SJCRH30 (cell line): ENCODE measurements at places on chromosomes 5 and 9. TPM values are rescaled to one million over a fixed set of nuclear protein-coding genes. Genes with fewer than 3 reads are reported as not detected.

DNA sequence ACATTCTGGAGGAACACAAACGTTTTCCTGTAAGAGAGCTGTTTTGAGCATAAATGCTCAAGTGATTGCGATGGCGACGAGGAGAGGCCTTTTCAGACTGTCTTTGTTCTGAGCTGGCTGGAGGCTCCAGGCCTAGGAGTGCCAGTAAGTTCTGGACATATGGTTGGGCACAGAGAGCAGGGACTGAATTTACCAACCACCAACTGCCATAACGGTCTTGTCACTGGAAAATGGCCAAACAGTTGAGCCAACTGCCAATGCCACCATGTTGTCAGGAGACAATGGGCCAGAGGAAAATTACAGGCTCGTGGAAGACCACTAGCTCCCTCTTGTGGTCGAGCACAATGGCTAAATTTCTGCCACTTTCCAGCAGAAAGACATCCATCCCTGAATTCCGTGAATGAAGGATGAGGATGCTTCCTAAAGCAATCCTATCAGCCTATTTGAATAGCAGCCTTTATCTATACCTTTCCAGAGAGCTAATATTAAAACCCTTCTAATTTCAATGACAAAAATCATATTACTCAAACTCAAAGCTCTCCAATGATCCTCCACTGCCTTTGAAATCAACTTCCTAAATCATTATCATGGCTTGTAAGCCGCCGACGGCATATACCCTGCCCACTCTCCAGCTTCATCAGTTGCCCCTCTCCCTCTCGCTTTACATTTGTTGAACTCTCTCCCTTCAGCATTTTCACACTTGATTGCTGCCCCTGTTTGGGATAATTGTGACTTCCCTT, 66.9 kb upstream of the GLIS3 start:
- peak; percentile 39 for DNase-seq

DNA sequence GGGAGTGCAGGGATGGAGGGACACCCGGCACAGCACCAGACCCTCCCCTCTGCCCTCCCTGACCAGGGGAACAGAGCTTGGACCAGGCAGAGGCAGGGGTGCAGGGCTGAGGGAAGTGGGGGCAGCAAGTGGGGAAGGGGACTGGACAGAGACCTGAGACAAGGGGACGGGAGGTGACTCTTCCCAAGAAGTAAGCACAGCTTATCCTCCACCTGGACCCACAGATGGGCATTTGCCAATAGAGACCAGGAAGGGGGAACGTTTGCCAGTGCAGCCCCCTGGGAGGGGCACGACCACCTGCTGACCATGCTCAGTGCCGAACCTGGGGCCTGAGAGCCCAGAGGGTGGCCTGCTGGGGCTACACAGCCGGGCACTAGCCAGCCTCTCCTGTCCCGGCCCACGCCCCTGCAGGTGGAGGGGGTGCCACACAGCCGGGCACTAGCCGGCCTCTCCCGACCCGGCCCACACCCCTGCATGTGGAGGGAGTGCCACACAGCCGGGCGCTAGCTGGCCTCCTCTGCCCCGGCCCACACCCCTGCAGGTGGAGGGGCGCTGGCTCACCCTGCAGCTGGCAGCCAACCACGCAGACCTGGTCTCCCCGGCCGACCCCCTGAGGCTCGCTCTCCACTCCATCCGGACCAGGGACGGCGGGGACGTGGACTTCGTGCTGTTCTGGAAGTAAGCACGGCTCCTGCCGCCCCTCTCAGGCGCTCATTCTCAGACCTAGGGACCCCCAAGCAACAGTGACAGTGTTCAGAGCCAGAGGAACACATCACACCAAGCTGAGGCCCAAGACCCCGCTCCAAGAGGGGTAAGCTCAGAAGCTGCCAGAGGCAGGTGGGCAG, 24.3 kb downstream of the GLT6D1 start:
- no peak for DNase-seq

DNA sequence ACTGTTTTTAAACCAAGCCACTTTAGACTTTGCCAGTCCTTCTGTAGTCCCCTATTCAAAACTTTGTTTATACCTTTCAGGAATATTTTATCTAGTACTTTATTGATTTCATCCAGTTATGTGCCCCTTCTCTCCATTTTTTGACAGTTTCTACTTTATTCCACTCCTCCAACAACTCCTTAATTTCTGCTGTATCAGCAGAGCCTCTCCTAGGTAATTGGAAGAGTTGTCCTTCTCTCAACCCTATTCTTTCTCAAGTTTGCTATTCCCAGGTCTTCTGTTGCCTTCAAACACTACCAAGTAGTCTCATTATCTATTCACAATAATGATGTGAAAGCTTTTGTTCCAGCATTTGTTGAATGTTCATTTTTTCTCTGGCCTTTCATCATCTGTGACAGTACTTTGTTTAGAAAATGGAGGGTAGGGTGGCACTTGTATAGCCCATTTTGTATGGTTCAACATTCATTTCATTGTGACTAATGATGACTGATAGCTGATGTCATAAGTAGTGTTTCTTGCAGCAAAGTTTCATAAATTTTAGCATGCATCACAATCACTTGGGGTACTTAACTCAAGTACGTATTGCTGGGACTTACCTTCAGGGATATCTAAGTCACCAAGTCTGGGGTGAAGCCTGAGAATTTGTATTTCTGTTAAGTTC, 204.4 kb upstream of the DMRT1 start:
- no peak for DNase-seq

GRCh38 chr5:50325237-50325832, 115.8 kb downstream of the EMB start:
- peak; percentile 46 for DNase-seq

DNA sequence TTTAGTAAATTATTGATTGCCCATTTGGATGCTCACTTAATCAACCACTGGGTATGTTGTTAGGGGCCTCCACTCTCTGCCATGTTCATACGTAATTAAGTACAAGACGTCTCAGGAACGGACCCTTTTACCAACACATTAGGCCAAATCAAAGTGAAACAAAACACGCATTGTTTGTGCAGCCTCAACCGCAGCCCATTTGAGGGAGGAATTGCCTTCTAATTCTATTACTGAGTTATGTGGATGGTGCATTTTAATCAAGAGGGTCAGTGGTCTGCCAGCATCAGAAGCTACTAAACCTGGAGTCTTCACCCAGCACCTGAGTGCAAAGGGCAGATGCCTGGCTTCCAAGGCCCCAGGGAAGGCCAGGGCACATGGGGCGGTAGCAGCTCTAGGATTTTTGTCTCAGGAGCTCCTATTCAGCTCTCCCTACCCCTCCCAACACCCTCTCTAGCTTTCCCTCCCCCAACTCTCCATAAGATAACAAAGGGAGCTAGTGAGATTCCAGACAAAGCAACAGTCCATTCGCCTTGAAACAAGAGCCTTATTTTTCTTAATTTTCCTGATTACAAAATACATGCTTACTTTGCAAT, 7.9 kb upstream of the MED27 start:
- DNase-seq, result no peak

- DNase-seq, result no peak
Measured at GRCh38 chr9:72006501-72006900, 53.9 kb downstream of the C9orf57 start.

DNA sequence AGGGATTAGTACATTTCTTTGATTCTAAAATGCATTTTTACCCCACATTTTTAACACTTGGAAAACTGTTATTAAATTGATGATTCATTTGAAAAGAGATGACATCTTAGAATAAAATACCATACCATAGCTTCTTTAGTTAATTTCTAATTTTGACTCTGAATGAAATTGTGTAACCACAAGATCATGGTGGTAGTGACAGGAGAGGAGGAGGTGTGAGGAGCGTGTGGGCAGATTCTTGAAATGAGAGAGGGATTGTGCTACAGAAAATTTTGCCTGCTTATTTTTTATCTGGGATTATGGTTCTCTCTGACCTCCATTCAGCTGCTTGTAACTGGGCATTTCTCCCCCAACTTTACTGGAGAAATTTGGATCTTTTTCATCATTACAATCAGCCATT, 173.3 kb upstream of the CLINT1 start:
- DNase-seq, result no peak

- DNase-seq, result no peak
Measured at GRCh38 chr5:158349987-158350386, 491.0 kb upstream of the CLINT1 start.

GRCh38 chr5:1201327-1202025, at the start of gene SLC6A19:
TSS of gene SLC6A19 (plus strand) at chr5:1201595. CDS start at chr5:1201651, 56 bp downstream.
- DNase-seq, result no peak

DNA sequence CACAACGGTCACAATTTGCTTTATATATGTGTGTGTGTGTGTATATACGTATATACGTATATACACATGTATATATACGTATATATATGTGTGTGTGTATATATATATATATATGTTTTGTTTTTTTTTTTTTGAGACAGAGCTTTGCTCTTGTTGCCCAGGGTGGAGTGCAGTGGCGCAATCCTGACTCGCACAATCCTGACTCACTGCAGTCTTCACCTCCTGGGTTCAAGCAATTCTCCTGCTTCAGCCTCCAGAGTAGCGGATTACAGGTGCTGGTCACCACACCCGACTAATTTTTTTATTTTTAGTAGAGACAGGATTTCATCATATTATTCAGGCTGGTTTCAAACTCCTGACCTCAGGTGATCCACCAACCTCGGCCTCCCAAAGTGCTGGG, 3.1 kb downstream of the RNF38 start:
- no peak for DNase-seq

DNA sequence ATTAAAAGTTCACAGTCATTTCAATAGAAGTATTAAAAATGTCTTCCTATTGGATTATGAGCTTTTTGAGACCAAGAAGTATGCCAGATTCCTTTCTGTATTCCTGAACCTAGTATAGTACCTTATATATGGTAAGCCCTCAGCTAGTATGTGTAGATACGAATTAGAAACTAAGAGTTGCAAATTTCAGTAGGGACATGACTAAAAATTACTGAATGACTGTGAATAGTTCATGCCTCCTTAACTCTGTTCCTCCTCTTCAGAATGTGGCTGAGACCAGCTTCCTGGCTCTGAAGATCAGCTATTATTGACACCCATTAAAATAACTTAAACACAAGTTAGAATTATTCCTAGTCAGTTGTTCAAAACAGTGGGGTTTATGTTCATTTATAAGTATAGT, 19.7 kb downstream of the KDM3B start:
- DNase-seq, result no peak

- DNase-seq, result peak; percentile 32
Measured at GRCh38 chr9:99093492-99093791, 11.5 kb upstream of the TGFBR1 start.

DNA sequence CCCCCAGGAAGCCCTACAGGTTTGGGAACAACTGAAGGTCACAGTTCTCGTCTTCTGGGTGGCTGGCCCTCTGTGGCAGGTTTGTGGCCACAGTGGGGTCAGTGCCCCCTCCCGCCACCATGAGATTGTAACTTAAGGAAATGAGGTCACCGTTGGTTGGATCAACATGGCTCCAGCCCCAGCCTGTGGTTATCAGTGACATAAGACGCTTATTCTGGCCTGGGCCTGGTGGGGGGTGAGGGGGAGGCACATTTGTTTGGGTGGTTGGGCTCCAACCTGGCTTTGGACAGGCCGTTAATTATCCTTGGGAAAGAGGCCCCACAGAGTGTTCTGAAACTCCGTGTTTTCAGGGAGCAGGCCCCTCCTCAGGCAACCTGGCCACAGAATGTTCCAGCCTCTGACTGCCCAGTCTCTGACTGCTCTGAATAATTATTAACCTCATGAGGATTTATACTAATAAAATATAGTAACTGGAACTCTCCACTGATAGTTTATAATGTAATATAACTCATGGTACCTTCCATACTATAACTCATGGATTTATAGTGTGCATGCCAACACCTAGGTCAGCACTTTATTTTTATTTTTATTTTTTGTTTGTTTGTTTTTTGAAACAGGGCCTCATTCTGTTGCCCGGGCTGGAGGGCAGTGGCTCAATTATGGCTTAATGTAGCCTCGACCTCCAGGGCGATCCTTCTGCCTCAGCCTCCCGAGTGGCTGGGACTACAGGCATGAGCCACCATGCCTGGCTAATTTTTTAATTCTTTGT, 58.0 kb upstream of the RPL26L1 start:
- DNase-seq, result peak; percentile 67

- no peak for DNase-seq
Measured at GRCh38 chr9:79501546-79501945, 70.2 kb upstream of the TLE4 start.

DNA sequence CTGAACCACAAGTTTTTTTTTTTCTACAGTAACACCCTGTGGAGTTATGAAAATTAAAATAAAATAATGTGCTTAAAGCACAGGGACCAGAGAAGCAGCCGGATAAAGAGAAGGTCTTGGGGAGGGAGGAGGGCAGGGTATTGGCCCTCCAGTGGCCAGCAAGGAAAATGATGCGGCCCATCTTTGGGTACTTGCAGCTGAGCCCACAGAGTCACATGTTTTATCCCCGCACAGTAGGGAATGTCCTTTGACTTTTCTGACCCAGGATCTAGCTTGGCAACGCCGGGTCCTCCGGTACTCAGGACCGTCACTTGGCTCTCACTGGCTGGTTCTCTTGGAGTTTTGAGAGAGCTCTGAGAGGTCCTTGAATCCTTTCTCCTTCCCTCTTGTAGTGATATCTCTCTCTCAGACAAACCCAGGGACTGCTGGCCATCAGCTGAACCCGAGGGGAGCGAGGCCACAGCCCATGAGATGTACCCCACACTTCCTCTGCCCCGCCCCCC, 35.3 kb upstream of the HSPA9 start:
- no peak for DNase-seq

- DNase-seq, result peak; percentile 91
Measured at GRCh38 chr5:88883836-88884607, 1.0 kb upstream of the MEF2C start.

- peak; percentile 22 for DNase-seq
Measured at GRCh38 chr5:141603923-141604717, 14.7 kb downstream of the DIAPH1 start.

- peak; percentile 37 for DNase-seq
Measured at GRCh38 chr5:59034498-59035186, 451.8 kb downstream of the RAB3C start.

DNA sequence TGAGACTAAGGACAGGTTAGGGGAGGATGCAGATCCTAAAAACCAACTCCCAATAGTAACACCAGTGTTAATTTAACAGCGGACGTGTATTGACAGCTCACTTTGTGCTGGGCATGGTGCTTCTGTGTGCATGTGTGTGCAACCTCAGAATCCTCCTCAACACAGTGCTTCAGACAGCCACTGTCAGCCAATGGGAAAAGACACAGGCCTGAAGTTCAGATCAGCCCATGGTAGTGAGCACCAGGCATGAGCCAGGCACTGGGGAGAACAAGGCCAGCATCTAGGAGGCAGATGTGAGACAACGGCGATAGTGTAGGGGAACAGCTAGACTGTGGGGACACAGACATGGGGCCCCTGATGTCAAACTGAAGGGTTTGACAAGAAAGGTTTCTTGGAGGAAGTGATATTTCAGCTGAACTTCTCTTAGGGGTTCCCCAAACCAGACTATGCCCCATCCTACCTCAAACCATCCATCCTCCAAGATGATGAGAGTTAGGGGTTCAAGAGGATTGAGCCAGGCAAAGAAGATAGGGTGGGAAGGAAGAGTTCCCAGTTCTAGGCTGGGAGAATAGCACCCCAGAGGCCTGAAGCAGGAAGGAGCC, 71.5 kb upstream of the PSD2 start:
- no peak for DNase-seq

Gene AGXT2
- total RNA-seq, result not detected in 2 replicates

Gene CTXN3
- not detected in 2 replicates for total RNA-seq

Gene LHX2
- total RNA-seq, result 0.48 and 1.6 TPM in 2 replicates

Gene PCDHA9
- total RNA-seq, result 0.02 TPM in 1 of 2 replicates, not detected in the other

Gene MED7
- 14.0 and 16.4 TPM in 2 replicates for total RNA-seq

Gene LOX
- total RNA-seq, result 1.7 and 2.3 TPM in 2 replicates

Gene SPEF2
- not detected in 2 replicates for total RNA-seq

Gene PCDHGB5
- total RNA-seq, result 1.6 and 2.2 TPM in 2 replicates

Gene ANKRD31
- total RNA-seq, result 0.12 and 0.13 TPM in 2 replicates

Gene RFESD
- 1.2 and 1.4 TPM in 2 replicates for total RNA-seq

Gene PLPPR1
- total RNA-seq, result 0.63 and 0.93 TPM in 2 replicates

Gene ENTREP1
- total RNA-seq, result 0.08 and 0.10 TPM in 2 replicates
